Stimulated activated CD4-positive, alpha-beta T cell treated with anti-CD3 and anti-CD28 coated beads, Interleukin-15, amount 100 ng/mL, for 48 hours (primary cell): ENCODE measurements at places on chromosomes 4 and X.

DNA sequence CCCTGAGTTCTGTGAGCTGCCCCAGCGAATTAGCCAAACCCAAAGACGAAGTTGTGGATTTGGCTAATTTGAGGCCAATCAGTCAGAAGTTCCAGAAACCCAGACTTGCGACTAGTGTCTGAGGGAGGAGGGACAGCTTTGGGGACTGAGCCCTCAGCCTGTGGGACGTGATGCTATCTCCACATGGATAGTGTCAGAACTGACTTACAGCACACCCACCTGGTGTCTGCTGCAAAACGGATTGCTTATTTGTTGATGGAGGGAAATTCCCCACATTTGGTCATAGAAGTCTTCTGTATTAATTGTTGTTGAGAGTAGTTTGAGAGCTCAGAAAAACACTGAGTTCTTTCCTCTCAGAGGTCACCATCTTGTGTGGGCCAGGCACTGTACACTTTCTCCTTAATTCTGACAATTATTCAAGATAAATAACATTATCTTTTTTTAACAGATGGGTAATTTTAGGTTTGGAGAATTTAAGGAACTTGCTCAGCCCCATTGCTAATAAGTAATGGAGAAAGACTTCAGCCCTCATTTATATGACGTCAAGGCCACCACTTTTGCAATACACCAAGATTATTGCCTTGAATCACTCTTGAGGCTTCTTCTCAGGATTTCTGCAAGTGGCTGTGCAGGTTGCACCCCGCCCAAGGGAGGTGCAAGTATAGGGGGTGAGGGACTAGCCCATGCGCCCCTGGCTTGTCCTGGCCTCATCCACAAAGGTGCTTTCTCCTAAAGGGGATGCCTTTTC is 16.7 kb downstream of the CLRN2 start:
- no peak for DNase-seq

DNA sequence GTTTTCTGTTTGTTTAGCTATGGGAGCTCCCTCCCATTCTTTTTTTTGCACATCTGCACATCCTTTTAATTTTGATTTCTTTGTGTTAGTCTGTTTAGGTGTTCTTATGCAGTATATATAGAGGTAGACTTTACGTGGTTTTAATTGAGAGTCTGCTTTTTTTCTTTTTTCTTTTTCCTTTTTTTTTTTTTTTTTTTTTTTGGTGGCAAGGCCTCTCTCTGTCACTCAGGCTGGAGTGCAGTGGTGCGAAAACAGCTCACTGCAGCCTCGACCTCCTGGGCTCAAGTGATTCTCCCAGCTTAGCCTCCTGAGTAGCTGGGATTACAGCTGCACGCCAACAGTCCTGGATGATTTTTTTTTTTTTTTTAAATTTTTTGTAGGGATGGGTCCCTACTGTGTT is 68.2 kb downstream of the FAM193A start:
- DNase-seq: no peak

DNA sequence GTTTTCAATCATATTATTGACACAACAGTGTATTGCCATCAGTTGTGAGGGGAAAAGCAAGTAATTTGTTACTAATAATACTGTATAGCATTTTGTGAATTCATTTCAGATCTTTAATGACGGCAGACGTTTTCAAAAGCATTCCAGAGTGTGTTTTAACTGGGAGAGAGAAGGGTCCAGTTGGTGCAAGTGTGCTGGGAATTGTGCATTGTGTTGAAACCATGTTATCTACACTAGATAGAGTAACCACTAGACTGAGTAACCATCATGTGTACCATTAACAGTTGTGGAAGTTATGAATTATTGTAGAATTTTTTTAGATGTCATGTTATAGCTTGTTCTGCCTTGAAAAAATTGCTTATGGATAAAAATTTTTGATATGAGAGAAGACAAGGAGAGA is 104.5 kb upstream of the VEGFC start:
- no peak for DNase-seq

DNA sequence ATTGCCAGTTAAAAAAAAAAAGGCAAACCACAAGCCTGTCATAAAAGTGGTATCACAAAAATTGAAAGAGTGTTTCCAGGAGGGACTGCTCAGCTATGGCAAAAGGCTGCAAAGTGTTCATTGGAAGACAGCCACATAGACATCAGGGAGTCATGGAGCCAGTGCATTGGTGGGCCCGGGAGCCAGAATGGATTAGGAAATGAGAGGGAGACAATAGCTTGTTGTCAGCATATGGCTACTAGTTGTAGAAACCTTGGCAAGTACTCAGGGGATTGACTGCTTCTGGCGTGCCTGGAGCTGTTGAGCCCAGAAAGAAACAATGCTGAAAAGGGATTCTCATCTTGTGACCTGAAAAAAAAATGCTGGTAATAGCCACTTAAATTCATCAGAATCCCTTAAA is 5.0 kb downstream of the GAR1 start:
- no peak for DNase-seq

GRCh38 chr4:40185830-40186664 is 10.8 kb upstream of the RHOH start:
- DNase-seq: no peak

GRCh38 chrX:66015900-66016689 is 23.8 kb downstream of the VSIG4 start:
- DNase-seq: no peak

DNA sequence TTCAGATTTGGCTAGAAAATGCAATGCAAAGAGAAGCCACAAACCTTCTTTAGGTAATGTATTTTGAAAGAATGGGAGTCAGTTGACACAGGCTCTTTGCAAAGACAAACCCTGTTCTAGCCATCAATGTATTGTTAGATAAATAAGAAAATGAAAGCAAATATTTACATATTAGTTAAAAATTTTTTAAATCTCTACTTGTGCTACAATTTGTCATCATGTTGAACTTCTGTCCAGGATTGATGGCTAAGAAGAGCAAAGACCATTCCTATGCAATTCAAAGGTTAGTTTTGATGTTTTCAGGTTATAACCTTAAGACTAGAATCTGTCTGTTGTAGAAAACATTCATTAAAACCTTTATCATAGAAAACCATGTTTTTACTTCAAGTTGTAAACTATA is 788.8 kb upstream of the FTHL17 start:
- DNase-seq: no peak

DNA sequence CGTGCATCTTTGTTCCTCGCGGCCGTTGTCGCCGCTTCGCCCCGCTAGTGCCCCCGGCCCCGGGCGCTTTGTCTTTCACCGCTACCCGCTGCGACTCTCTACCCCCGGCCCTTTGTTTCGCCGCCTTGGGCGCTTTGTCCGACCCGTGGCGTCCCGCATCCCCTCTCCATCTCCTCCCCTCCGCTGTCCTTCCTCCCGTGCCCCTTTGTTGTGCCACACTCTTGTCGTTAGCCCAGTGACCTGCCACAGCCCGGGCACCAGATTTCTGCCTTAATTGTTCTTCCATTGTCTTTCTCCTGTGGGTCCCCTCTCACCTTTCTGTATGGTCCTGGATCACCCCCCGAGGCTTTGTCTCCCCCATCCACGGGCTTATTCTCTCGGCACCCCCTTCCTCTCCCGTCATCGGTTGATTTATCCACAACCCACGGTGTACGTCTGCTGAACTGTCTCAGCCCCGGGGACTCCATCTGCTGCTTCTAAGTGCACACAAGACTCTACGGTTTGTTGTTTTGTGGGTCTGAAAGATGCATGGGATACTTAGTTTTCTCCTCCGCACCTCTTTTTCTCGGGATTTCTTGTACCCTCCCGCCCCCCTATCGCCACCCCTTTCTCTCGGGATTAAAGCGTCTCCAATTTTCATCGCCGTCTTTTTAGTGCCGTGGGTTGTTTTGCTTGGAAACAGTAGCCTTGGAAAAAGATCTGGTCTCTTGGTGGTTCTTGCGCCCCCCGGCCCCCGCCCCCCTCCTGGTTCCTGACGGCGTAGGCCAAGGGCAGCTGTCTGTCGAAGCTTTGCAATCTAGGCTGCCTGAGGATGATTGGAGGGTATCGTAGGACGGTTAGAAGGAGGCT is 783 bp downstream of the RBPJ start:
- no peak for DNase-seq

DNA sequence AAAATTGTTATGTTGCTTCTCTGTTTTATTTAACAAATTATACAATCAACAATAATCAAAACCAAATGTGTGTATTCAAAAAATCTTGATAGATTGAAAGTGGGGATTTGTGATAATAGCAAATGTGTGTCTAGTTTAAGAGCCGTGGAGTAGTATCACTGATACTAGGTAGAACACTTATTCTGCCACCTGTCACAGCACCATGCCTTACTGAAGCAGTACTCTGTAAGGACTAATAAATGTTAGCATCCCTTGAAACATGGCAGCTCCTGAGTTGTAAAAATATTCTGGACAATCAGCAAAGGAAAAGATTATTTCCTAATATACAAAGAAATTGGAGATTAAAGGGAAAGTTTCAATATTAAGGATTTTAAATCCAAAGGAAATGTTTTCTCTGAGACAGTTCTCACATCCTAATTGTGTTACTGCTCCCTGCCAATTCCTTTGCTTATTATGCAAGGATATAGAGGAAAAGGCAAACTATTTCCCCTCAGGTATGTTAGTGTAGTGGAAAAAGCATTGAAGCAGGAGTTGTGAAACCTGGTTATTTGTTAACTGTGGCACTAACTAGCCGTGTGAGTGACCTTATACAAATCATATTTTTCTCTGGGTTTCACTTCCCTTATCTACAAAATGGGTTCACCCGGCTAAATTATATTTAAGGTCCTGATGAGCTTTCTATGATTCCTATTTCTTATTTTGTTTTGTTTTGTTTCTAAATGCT is 303.1 kb downstream of the ARHGAP24 start:
- no peak for DNase-seq

GRCh38 chrX:43978226-43978625 is 5.0 kb upstream of the NDP start:
- no peak for DNase-seq

- DNase-seq: no peak
Measured at GRCh38 chr4:58138786-58139668, 1028.8 kb upstream of the IGFBP7 start.

DNA sequence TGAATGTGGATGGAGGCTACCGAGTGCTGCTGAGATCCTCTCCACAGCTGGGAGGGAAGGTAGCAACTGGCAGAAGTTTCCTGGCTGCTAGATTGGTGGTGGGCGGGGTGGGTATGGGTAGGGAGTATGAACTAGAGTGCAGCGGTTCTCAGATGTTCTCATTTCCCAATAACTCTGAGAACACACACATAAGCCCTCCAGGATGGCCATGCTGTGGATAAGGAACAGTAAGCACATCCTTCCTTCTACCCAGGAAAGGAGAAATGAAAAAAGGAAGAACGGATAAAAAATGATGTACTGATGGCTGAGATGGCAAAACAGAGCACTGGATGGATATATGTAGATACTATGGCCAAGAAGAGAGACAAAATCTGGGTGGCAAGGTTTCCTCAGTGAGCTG is 116.0 kb downstream of the ZNF827 start:
- no peak for DNase-seq

- no peak for DNase-seq
Measured at GRCh38 chr4:52202251-52202779, 151.2 kb downstream of the SPATA18 start.

- no peak for DNase-seq
Measured at GRCh38 chr4:7980036-7980435, 40.4 kb upstream of the AFAP1 start.

- DNase-seq: no peak
Measured at GRCh38 chr4:6450709-6451108, 21.7 kb downstream of the PPP2R2C start.

GRCh38 chr4:48090621-48091020 is 43.4 kb downstream of the TXK start:
- no peak for DNase-seq

DNA sequence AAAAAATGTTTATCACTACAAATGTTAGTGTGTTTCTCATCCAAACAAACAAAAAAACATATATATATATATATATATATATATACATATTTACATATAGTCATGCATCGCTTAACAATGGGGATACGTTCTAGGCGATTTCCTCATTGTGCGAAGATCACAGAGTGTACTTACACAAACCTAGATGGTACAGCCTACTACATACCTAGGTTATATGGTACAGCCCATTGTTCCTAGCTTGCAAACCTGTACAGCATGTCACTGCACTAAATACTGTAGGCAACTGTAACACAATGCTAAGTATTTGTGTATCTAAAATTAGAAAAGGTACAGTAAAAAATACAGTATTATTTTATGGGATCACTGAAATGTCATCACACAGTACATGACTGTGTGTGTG is 16.4 kb upstream of the TMSB4X start:
- DNase-seq: no peak

GRCh38 chr4:150826306-150826705 is 188.8 kb downstream of the LRBA start:
- DNase-seq: no peak

GRCh38 chr4:180436361-180436760 is 1806.8 kb upstream of the TENM3 start:
- no peak for DNase-seq
